ENCODE measurements at places on chromosomes 12 and 14.

GRCh38 chr12:128205758-128206157 is 61.2 kb upstream of the TMEM132C start:
- DNase-seq: no peak

DNA sequence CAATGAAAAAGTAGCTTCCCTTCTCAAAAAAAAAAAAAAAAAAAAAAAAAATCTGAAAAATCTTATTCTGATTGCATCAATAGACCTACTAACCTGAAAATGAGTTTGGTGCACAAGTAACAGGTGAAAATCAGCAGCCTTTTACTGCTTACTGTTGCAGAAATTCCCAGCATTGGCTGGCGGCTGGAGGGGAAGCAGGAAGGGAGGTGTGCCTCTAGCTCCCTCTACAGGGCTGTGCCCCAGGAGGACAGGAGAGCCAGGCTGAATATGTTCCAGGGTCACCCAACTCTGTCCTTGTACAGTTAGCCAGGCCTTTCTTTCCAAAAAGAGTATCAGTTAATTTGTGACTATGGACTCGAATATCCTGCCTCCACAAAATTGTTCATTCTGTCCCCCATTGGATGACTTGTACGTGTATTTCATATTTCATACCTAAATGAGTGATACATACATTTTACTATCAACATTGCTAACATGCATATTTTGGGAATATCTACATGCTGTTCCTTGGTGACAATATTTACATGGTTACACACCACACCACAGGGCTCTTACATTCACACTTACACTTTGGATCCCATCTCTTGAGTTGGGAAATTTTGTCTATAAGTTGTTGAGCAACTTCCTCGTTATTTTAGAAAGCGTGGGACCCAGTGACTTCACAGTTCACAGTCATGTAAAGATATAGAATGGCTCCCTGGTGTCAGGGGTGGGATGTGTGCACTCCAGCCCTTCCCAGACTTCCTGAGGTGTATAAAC is 124.8 kb downstream of the SAMD4A start:
- DNase-seq: peak; percentile 63

DNA sequence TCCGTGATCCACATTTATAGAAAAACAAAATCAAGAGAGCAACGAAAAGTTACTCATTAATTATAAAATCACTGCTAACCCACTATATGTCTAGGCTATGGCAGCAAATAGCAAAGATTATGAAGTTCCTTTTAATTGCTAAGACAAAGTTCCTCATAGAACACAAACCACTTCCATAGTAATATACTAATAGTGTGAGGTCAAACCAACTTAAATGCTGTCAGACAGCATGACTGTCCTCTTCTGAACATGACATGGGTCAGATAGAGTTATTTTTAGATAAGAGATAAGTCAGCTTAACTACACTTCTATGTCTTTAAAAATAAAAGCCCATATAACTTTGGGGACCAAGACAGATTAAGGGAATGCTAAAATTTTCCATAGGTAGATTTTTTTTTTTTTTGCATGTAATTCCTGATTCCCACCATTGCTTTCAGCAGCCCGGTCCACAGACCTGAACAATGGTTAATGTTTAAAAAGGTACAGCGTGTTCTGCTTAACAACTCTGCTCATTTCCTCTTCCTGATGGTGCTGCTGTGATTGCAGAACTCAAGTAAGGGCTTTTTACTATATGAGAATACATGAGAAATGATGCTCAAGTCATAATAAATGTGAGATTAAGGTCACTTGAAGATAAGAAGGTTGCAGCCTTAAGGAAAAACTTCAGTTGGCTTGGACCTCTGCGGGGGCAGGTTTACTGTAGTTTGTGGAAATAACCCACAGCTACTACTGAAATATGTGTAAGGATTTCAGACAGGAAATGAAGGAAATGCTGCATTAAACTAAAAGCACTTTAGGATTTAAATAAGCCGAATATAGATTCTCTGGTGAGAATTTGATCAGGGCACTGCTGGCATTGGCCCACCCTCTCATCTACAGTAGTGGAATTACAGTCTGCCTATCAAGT is 37.7 kb upstream of the DUSP6 start:
- no peak for DNase-seq

DNA sequence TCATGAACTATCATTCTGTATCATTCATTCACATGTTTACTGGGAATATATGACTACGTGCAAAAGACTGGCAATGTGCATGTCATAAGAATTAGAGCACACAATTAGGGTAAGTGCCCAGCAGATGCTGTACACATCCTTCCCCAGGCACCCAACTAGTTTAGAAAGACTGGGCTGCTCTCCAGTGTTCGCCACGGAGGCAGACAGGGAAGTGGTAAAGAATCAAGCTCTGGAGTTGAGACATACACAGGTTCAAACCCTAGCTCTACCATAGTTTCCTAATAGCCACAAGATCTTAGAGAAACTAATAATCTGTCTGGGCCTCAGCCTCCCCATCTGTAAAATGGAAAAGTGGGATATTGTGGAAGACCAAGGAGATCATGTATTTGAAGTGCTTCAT is 6.8 kb downstream of the TMCC3 start:
- no peak for DNase-seq

DNA sequence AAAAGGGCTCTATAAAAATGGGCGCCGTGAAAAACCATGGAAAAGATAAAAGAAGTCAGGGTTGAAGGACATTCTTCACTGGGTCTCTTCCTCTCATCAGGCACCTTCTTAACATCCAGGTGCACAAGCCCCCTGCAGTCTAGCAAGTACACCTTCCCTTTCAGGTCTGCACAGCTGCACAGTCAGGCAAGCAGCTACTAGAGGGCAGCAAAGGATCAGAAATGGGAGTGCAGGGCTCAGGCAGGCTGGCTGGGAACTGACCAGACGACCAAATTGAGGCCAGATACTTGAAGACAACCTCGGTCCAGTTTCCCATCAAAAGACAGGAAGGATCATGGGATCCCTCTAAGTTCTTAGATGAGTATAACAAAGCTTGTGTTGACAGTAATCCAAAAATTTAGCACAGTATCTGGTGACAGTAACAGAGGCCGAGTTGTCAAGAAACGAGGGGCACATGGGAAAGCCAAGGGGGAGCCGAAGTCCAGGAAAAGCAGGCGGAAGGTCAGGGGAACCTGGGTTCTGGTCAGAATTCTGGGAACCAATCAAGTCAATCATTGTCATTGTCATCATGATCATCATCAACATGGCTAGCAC is 10.1 kb upstream of the GRIP1 start:
- no peak for DNase-seq

- DNase-seq: no peak
These were observed 71.1 kb upstream of the RAP1B start for GRCh38 chr12:68539615-68539952.

GRCh38 chr12:104846056-104846767 is 111.9 kb downstream of the SLC41A2 start:
- no peak for DNase-seq

DNA sequence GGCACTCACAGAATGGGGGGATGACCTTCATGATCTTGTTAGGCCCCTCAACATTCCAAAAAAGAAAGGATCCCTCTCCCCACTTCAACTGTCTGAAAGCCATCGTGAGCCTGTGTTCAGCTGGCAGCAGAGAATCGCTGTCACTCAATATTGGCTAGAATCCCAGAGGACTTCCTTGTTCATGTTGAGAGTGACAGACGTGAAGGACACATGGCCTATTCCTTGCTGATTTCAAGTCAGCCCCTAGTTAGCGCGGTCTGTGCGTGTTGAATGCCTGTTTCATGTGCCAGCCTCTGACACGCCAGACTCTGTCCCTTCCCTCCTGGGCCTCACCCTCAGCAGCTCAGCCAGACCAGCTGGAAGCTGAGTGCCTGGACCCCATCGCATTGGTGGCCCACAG is 43.1 kb downstream of the DNAH10 start:
- DNase-seq: no peak

GRCh38 chr14:58872061-58872460 is 234.3 kb downstream of the DACT1 start:
- no peak for DNase-seq

DNA sequence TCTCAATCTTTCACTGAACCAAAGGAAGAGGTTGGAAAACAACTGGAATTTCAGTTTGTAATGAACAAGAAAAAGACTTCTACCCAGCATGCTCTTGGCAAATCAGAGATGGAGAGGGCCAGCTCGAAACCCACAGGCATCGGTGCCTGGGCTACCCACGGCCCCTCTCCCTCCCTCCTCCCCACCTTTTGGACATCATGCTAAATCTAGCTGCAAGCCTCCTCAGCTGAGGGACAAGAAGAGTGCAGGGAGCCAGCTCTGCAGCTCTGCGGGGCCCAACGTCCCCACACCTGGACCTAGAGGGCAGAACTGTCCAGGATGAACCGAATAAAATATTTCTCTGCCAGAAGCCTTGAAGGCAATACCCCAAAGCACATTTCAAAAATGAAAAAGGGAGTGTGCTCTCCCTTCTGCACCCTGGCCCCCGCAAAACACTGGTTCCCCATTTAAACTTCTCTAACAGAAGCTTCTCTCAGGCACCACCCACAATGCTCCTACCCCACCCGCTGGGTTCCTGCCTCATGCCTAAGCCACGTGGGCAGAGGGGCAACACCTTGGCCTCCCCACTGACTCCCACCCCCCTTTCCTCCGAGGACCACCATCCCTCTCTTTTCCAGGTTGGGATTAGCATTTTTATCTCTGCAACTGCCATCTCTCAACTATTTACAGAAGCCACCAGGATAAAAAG is 8.2 kb downstream of the CAMKK2 start:
- DNase-seq: peak; percentile 70

DNA sequence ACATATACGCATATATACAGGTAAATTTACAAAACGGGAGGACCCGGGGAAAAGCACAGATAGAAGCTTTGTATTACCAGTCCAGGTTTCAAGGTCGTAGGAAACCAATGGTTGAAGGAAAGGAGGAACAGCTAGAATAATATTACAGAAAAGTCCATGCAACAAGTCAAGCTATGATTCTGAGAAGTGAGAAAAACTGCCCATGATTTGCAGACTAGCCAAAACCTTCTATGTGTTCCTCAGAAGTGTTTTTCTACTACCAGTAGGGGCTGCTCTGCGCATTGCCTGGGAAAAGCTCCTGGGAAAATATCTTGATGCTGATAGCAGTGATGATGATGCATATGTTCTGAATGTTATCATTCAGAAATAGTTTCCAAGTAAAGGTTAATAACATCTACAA is 2.2 kb downstream of the PDZRN4 start:
- peak; percentile 46 for DNase-seq

GRCh38 chr12:101238800-101239329 is 28.8 kb upstream of the SLC5A8 start:
- no peak for DNase-seq

DNA sequence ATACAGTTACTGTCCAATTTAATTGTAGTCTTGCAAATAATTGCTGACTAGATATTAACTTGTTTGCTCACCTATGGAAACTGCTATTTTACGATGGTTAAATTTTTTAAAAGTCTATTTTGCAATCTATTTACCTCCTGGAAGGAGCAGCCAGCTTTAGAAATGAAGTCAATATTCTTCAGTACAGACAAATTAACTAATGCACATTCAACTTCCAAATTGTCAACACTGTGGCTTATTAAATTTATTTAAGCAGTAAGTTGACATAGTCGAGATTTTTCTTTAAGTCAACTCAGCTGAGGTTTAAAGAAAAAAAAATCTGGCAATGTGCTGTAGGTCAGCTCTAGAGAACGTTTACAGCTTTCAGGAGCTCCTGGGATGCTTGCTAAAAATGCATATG is 221.2 kb downstream of the SSPN start:
- DNase-seq: no peak

DNA sequence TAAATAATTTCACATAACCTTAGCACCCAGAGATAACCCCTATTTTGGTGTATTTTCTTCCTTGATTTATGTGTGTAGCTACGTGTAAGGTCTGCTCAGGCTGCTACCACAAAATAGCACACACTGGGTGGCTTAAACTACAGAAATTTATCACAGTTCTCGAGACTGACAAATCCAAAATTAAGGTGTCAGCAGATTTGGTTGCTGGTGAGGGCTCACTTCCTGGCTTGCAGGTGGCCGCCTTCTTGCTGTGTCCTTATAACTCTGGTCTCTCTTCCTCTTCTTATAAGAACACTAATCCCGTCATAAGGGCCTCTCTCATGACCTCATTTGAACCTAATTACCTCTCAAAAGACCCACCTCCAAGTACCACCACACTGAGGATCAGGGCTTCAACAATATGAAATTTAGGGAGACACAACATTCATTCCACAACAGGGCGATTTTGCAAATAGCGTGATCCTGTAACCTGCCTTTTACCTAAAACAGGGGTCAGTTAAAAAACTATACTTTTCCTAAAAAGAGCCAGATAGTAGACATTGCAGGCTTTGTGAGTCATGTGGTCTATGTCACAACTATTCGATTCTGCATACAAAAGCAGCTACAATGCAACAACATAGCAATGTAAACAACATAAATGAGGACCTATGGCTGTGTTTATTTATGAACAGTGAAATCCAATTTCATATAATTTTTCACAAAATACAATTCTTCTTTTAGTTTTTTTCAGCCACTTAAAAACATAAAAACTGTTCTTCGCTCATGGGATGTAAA is 371.7 kb downstream of the DPF3 start:
- no peak for DNase-seq

DNA sequence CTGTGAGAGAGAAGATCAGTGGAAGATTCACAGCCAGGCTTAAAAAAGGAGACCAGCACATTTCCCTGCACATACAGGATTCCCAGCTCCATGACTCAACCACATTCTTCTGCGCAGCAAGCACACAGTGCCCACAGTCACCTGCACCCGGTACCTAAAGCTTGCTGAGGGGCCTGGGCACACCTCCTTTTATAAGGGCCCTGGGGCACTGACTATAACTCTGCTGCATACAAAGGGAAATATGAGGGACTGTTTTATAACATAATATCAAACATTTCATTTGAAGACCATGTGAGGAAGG is 322.9 kb downstream of the DAD1 start:
- DNase-seq: no peak

DNA sequence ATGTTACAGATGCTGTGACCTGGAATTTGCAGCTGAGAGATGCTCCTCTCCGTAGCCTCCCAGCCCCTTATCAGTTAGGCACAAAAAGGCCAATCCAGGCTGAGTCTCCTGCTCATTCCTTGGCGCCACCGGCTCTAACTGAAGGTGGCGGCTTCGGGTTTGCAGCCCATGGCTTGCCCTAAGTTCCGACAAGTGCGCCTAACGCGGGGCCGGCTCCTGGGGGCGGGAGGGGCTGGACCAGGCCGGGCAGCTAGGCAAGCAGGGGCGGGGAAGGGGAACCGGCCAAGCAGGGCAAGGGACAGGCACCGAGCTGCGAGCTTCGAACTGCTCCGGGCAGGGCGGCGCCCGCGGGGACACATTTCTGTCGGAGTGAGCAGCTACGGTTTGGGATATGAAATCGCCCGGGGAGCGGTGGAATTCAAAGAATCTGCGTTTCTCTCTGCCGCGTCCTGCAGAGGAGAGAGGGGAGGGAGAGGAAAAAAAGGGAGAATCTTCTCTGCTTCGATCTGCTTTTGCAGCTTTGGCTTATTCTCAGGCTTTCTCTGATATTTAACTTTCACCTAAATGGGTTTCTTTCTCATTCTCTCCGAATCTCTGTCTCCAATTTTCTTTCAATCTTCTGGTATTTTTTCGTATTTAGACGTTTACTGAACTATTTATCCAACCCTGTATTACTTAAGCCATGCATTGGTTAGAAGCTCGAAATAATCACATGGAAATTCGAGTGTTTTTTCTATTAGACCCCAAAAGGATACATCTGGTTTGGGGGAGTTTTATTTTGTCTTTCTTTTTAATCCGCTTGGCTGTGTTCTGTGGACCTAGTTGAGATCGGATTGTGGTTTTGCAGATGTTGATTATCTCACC is 1.6 kb upstream of the HOXC12 start:
- DNase-seq: no peak
